Psoas muscle (tissue), 8 donors: ENCODE measurements at places on chromosomes 11 and 22. TPM values are rescaled to one million over a fixed set of nuclear protein-coding genes. Genes with fewer than 3 reads are reported as not detected.

Gene EMSY
- 10.9 TPM for polyA plus RNA-seq

Gene HMGXB4
- 9.7 TPM for polyA plus RNA-seq

Gene TRIM22
- polyA plus RNA-seq: 5.5 TPM

Gene KCNK7
- 0.22 TPM for polyA plus RNA-seq

Gene NXPE1
- 0.15 TPM for polyA plus RNA-seq

Gene LDHAL6A
- polyA plus RNA-seq: not detected

Gene PIWIL4
- 0.65 TPM for polyA plus RNA-seq

Gene NELL1
- polyA plus RNA-seq: not detected

Gene KCNJ1
- not detected for polyA plus RNA-seq

Gene SCGB2A2
- 0.59 TPM for polyA plus RNA-seq

Gene OVCH2
- not detected for polyA plus RNA-seq

Gene CSRP3
- 122 TPM for polyA plus RNA-seq

Gene P2RY2
- polyA plus RNA-seq: 50.9 TPM

Gene SCUBE1
- 0.06 TPM for polyA plus RNA-seq

Gene USP35
- polyA plus RNA-seq: 2.2 TPM

Gene CENPM
- 1.2 TPM for polyA plus RNA-seq
